ENCODE measurements at places on chromosomes 13 and 19.

DNA sequence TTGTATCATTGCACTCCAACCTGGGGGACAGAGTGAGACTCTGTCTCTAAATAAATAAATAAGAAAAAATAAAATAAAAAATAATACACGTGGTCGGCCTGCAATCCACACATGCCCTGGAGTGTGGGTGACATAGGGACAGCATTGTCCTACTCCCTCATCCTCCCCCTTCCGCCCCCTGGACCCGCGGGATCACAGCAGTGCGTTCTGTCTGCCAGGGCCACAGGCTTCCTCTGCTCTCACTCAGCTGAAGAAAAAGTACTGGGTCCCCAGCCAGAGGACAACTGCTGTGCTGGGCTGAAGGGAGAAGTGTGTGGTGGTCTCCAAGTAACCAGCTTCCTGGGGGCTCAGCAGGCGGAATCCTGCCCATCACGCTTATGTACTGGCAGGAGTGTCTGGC, 6.3 kb downstream of the BCAT2 start:
- no peak for DNase-seq

- no peak for DNase-seq
Measured at GRCh38 chr19:2223959-2224358, 12.2 kb downstream of the PLEKHJ1 start.

GRCh38 chr13:33017323-33017929, 1.2 kb downstream of the KL start:
- DNase-seq: peak; percentile 38

GRCh38 chr13:38386421-38386820, 36.8 kb downstream of the UFM1 start:
- no peak for DNase-seq

GRCh38 chr13:113591750-113592149, 7.2 kb downstream of the TFDP1 start:
- no peak for DNase-seq

GRCh38 chr13:78638216-78638615, 20.7 kb downstream of the OBI1 start:
- DNase-seq: no peak

- no peak for DNase-seq
Measured at GRCh38 chr13:105587786-105588185, 947.7 kb downstream of the EFNB2 start.

- DNase-seq: no peak
Measured at GRCh38 chr19:1237027-1237659, 662 bp downstream of the CBARP start.

DNA sequence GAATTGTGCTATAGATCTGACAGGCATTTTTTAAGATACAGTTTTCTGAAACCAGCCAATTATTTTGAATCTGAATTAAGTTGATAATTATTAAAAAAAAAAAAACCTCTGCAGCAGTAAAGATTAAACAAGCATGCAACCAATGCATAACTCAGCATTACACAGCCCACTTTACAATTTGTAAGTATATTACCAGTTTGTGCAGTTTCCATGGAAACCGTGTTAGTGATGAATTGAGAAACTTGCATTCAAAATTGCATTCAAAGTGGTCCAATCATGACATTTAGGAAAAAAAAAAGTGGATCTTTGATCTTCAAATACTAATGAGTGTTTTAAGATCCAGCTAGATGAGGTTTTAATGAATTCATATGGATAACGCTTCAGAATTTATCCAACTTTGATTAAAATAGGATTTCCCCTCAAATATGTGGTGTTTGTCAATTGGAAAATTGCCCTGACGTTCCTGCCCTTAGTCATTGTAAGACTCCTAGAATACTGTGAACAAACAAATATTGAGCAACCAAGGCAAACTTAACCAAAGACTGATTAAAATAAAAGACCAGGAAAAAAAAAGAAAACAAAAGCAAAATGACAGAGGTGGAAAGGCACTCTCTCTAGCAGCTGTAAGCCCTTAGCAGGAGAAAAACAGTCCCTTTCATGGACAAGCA, 314.8 kb upstream of the MAB21L1 start:
- no peak for DNase-seq

DNA sequence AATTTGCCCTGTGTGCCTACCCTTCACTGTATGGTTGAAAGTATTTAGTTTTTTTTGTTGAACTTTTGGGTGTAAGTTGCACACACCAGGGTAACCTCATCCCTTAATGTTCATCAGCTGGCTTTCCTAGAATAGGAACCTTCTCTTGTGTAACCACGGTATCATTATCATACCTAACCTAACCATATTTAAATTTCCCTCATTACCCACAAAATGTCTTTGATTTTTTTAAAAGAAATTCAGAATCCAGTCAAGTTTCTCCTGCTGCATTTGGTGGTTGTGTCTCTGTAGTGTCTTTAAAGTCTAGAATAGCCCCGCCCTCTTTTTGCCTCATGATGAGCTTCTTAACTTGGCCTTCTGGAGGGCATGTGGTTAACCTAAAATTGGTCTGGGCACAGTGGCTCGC, 80.3 kb downstream of the RYR1 start:
- no peak for DNase-seq

DNA sequence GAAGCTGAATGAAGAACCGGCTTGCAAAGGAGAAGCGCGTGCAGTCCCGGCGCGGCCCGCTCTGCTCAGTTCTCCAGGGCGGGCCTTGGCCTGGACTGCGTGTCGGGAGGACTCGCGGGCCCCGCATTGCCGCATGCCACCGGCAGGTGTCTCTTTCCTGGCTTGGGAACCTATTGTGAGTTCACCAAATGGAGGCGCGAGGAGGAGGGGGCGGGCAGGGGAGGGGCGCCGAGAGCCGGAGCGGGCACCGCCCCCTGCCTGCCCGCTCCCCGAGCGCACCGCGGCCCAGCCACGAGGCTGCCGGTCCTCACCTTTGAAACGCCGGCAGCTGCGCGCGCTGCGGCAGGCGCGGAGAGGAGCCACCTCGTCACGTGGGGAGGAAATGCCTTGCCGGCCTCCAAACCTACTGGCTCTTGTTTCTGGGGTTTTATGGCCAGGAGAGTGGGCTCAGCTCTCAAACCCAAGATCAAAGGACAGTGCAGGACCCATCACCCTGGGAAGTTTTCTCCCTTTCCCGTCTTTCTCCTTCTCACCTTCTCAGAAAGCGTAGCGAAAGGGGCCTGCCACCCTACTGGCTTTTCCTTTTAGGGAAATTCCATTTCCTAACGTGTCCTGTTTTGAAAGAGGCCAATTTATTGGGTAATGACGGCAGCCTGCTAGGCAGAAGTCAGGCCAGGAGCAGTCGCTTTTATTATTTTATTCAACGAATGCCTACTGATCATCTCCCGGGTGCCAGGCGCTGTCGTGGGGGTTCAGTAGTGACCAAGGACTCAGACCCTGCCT, 13.8 kb upstream of the UBE2L5 start:
- peak; percentile 91 for DNase-seq

DNA sequence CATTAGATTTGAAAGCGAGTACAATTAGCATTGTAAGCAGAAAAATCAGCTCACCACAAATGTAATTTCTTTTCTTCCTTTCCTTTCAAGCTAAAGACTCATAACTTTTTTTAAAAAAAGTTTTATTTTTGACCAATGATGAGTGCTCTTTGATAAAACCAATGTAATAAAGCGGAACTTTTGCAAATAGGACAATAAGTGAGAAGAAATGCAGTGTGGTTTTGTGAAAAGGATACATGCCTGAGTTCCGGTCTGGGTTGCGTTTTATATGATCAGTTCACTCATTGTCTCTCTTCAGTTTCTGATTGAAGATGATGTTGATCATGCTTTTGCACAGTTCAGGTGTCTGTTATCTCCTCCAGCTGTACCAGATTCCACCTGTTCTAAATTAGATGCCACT, 274.4 kb downstream of the KLF12 start:
- no peak for DNase-seq

- DNase-seq: no peak
Measured at GRCh38 chr13:100767192-100767591, 92.6 kb upstream of the TMTC4 start.

Measured in activated T-cell treated with anti-CD3 and anti-CD28 coated beads for 48 hours (primary cell).